ENCODE measurements at places on chromosomes 11 and 22. TPM values are rescaled to one million over a fixed set of nuclear protein-coding genes. Genes with fewer than 3 reads are reported as not detected.

SYT9 gene
- 0.14 TPM for total RNA-seq

CLDN5 gene
- 274 TPM for total RNA-seq

DNA sequence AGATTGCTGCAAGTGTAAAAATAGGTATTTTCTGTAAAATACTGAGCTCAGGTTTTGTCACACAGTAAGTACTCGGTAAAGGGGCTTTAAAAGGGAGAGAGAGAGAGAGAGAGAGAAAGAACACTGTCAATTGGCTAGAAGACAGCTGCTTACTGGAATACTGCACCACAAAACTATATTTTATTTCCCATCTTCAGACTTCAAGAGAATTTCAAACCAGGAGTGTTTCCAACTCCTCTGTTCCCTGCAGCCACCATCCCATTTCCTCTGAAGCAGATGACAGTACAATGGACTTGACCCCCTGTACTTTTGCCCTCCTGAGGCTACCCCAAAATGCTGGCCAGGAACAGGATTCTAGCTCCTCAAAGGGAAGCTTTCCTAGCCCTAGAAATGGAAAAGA lies 89.7 kb downstream of the RELT start:
- no peak for DNase-seq
- H3K27me3 ChIP-seq, result no peaks in the 10 kb centered on the region
- H3K4me1 ChIP-seq, result peaks cover 16% of the 10 kb centered on the region
- no peak overlapping the region for H3K4me3 ChIP-seq
- no peak overlapping the region for H3K27ac ChIP-seq

GRCh38 chr22:48450188-48450825 lies 1377.4 kb downstream of the BRD1 start:
- no peak overlapping the region for H3K4me3 ChIP-seq
- peaks cover under 1% of the 10 kb centered on the region for H3K27me3 ChIP-seq
- H3K4me1 ChIP-seq, result no peaks in the 10 kb centered on the region
- peak; percentile 69 for DNase-seq

GRCh38 chr11:112226831-112227401 lies 688 bp downstream of the PTS start:
- H3K27me3 ChIP-seq, result no peaks in the 10 kb centered on the region
- peaks cover 7% of the 10 kb centered on the region for H3K4me1 ChIP-seq
- no peak for DNase-seq
- H3K36me3 ChIP-seq, result peaks cover 31% of the 10 kb centered on the region
- H3K4me3 ChIP-seq, result peak overlapping the region; percentile 86
- H3K27ac ChIP-seq, result peak overlapping the region; percentile 97

- no peaks in the 10 kb centered on the region for H3K36me3 ChIP-seq
- no peak for DNase-seq
- H3K27ac ChIP-seq, result no peak overlapping the region
- no peaks in the 10 kb centered on the region for H3K27me3 ChIP-seq
- H3K4me3 ChIP-seq, result no peak overlapping the region
- H3K4me1 ChIP-seq, result peaks cover 8% of the 10 kb centered on the region
Observed at GRCh38 chr11:75919525-75919924, 104.5 kb downstream of the UVRAG start.

DNA sequence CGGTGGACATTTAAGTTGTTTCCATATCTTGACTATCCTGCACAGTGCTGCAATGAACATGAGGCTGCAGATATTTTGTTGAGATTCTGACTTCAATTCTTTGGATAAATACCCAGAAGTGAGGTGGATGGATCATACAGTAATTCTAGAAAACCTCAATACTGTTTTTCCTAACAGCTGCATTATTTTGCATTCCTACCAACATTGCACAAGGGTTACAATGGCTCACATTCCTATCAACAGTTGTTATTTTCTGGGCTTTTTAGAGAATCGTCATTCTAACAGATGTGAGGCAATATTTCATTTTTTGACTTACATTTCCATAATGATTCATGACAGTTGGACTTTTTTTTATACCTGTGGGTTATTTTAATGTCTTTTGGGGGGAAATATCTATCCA lies 716.9 kb upstream of the ANO3 start:
- H3K27ac ChIP-seq, result no peak overlapping the region
- H3K4me1 ChIP-seq, result no peaks in the 10 kb centered on the region
- DNase-seq, result no peak
- H3K27me3 ChIP-seq, result no peaks in the 10 kb centered on the region

DNA sequence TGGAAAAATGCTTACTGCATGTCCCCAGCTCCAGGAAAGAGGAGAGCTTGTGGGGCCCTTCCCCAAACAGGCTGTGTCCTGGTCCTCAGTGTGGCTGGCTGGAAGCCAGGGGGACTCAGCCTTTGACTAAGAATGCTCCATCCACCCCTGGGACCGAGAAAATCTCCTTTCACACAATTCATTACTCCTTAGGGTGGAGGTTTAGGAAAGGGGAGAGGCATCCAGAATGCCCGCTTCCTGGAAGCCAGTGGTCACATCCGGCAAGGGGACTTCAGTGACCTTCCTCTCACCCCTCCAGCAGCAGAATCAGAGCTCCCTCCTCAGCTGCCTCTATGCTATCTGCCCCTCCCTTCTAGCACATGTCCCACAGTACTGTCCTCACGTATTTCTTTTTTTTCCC lies 21.9 kb downstream of the ATG16L2 start:
- DNase-seq, result peak; percentile 64
- no peaks in the 10 kb centered on the region for H3K27me3 ChIP-seq
- no peak overlapping the region for H3K4me3 ChIP-seq
- peaks cover 33% of the 10 kb centered on the region for H3K4me1 ChIP-seq
- H3K27ac ChIP-seq, result peak overlapping the region; percentile 82
- H3K36me3 ChIP-seq, result peaks cover 48% of the 10 kb centered on the region
